ENCODE measurements at places on chromosomes 6 and 20.

- no peak for DNase-seq
These were observed 43.4 kb downstream of the SRC start for GRCh38 chr20:37389241-37389747.

DNA sequence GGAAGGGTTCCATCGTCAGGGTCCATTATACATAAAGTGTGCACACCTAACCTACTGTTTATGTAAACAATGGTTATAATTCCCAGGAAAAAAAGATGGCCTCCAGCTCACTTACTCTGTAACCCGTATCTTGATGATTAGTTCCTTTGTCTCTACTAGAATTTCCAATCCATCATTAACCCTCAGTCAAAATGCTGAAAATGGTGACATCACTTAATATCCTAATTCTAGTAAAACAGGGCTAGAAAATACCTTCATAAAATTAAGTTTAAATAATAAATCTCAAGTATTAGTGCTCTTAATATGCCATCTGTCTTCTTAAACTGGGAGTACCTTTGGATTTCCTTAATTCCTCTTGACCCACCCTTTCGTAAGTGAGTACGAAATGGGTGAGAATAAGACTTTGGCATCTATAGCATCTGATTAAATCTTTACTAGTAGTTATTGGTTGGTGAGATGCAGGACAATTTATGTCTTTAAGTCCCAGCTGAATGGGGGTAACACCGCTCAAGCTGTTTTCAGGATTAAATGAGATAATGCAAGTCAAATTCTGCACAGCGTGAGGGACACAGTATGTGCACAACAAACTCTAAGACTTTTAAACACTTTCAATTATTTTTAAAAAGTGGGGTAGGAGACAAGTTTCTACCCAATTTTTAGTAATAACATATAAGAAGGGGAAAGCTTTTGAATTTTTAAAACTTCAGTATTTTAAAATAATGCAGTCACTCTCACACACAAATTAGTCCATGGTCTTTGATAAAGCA lies 1.6 kb downstream of the HMGN3 start:
- no peak for DNase-seq

- DNase-seq = no peak
These were observed 37.2 kb upstream of the PLCB1 start for GRCh38 chr20:8094850-8095249.

GRCh38 chr6:75932067-75932466 lies 140.4 kb downstream of the IMPG1 start:
- peak; percentile 84 for DNase-seq

GRCh38 chr6:104698979-104699378 lies 160.7 kb downstream of the HACE1 start:
- DNase-seq = no peak

DNA sequence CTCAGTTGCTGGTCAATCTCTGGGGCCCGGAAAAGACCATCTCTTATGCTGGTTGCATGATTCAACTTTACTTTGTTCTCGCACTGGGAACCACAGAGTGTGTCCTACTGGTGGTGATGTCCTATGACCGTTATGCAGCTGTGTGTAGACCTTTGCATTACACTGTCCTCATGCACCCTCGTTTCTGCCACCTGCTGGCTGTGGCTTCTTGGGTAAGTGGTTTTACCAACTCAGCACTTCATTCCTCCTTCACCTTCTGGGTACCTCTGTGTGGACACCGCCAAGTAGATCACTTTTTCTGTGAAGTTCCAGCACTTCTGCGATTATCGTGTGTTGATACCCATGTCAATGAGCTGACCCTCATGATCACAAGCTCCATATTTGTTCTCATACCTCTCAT lies 4.3 kb downstream of the OR2J3 start:
- no peak for DNase-seq

- no peak for DNase-seq
These were observed 91.4 kb upstream of the NEDD9 start for GRCh38 chr6:11323666-11324452.
